ENCODE measurements at places on chromosomes 1 and 21.

GRCh38 chr21:42164064-42164789 is 54.7 kb upstream of the ABCG1 start:
- peak; percentile 24 for DNase-seq

DNA sequence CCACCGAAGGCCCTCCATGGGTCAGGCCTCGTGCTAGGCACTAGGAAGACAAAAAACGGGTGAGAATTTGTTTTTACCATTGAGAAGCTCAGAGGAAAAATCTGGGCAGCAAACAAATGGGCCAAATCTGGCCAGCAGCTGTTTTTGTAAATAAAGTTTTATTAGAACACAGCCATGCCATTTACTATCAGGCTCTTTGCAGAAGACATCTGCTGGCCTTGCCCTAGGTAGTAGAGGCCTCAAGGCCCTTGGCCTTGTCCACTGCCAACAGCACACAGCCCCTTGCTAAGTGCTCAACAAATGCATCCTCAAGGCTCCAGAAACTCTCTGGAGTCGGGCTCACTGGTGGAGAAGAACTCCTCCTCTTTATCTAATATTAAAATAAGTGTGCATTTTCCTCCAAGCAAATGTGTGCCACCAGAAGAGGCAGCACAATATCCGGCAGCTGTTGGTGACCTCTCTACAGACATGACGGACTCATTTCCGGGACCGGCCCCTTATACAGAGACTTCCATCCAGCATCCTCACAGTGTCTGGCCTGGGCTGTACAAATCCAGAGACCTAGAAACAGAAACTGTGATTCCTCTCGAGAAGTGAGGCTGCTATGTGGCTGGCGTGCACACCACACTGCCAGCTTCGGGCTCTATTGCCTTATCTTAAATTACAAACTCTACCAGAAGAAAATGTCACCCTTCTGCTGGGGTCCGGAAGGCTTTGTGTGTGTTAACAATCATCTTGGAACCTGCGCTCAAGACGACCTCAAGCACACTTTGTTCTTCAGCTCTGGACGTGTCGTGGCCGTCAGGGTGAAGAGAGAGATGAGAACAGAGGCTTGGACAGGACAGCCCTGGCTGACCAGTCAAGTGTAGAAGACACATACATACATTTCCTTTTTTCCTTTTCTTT is 203.9 kb downstream of the TOMM20 start:
- no peak for DNase-seq

GRCh38 chr1:96361961-96362360 is 359.6 kb upstream of the PTBP2 start:
- no peak for DNase-seq

- DNase-seq: no peak
Observed at GRCh38 chr1:209400351-209401220, 182.9 kb upstream of the CAMK1G start.

GRCh38 chr1:78491451-78492071 is 787 bp downstream of the PTGFR start:
- DNase-seq: peak; percentile 53

DNA sequence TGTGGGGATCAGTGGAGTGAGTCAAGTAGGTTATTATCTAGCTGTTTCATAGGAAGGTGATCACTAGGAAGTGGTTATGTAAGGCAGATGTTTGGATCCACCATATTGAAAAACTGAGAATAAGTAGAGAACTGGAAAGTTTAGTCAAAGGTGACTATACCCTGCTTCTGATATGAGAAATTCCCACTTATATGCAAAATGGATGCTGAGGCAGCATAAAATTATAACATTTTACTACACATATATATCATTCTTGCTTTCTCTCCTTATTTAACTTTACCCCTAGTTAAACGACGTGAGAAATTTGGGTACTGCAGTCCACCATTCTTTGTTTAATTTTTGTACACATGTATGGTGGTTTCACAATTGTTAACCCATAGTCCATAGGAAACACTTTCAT is 142.4 kb downstream of the ADGRL4 start:
- no peak for DNase-seq

- DNase-seq: no peak
Observed at GRCh38 chr1:153404086-153404635, 12.2 kb upstream of the S100A7A start.

GRCh38 chr1:15947382-15948090 is 28.4 kb downstream of the ZBTB17 start:
- no peak for DNase-seq

DNA sequence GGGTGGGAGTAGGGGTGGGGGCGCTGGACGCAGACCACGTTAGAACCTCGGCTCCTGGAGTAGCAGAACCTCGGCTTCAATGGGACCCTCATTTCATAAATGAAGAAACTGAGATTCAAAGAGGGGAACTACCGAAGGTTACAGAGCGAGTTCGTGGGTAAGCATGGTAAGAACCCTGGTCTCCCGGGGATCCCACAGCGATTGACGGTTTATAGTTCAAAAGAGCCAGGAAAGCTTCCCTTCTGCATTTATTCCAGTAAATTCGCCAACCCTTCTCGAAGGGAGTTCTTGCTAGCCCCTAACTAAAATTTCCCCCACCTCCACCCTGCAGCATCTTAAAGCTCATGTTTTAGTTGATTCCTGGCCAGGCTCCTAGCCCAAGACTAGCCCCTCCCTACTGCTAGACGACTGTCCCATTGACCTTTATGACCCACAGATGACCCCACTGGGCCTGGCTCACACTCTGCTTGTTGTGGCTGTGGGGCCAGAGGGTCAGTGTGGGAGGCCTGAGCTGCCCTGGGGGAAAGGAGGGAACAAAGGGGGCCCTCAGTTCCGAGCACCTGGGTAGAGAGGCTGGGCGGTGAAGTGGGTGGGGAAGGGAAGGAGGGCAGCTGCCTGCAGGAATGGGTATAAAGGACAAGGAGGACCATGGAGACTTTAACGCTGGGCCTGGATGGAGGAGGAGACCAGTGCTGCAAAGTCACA is 558 bp upstream of the KIF21B start:
- DNase-seq: no peak

DNA sequence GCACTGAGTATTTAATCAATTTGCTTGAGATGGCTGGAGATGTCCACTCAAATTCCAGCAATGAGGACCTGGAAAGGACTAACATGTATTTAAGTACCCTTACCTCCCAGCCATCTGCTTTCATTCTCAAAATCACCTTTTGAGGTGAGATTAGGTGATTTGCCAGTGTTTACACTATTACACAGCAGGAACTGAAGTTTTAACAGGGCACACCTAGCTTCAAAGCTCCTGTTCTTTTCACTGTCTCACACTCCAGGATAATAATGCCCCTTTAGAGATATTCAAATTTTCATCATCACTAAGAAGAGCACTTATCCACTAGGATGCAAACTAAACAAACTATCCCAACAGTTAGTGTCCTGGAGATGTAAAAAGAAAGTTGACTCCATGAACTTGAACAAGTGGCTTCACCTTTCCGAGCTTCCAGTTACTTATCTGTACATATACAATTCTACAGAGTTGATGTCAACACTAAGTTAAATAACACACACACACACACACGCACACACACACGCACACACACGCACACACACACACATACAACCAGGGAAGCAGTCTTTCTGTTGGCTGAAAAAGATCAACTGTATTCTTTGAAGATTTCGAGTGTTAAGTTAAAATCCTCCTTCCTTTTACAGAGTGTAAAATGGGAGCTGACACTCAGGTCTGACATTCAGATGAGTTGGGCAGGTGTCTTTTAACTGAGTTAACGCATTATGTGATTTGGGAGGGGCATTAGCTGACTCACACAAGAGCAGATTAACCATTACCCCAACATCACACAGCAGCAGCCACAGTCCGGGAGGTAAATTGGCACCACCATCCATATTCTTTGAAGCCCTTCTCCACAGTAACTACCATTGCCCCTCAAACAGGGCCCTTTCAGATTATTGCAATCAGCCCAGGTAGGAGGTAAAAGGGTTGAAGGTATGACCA is 15.5 kb upstream of the JAK1 start:
- DNase-seq: no peak

DNA sequence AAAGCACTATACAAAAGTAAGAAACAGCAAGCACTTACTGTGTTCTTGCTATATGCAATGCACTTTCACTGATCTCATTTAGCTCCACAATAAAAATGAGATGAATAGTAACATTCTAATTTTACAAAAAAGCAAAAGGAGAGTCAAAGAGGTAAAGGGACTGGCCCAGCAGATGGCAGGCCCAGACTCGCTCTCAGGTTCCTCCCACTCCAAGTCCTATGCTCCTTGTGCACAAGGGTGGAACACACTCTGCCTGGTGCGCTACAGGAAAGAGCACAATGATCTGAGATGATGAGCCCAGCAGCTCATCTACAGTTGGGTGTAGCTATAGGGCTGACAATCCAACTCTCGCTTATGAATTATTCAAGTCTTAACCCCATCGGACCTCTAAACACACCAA is 94.1 kb upstream of the LYST start:
- no peak for DNase-seq

GRCh38 chr1:205456383-205456867 is 580 bp upstream of the BLACAT1 start:
- DNase-seq: no peak

- no peak for DNase-seq
Observed at GRCh38 chr1:225750875-225751824, 26.5 kb upstream of the SRP9 start.

DNA sequence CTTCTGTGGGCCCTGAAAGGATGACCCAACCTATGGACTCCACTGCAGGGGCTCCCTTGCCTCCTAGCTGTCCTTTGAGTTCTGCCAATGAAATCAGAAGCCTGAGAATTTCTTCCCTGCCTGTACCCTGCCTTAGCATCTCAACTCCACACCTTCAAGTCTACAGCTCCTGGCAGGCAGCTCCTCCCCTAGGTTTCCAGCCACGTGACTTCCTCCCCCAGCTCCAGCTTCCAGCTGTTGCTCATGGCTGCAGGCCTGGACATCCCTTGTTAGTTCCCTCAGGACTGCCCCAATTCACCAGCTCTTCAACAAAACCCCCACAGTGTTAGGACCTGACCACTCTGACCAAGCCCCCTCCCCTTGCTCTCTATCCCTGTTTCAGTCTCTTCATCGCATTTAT is 2.4 kb downstream of the RCAN1 start:
- no peak for DNase-seq

DNA sequence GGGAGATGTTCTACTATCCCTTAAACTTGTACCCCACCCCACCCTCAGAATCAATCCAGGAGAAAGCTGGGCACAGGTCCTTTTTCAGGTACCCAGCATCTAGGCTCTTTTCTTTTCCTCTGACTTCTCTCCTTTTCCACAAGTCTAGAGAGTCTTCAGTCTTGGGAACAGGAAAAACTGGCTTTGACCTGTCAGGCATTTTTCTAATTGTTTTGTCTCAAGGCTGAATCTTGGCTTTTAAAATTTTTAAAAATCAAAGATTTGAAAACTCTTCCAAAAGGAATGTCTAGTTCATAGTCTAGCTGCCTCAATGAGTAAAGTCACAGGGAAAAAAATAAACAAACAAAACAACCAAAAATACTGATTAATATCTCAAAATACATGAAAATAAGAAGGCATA is 161.5 kb downstream of the HFM1 start:
- DNase-seq: no peak

- no peak for DNase-seq
Observed at GRCh38 chr1:18955131-18955440, 1.4 kb downstream of the IFFO2 start.

- no peak for DNase-seq
Observed at GRCh38 chr1:77475641-77476040, 193.8 kb downstream of the AK5 start.

DNA sequence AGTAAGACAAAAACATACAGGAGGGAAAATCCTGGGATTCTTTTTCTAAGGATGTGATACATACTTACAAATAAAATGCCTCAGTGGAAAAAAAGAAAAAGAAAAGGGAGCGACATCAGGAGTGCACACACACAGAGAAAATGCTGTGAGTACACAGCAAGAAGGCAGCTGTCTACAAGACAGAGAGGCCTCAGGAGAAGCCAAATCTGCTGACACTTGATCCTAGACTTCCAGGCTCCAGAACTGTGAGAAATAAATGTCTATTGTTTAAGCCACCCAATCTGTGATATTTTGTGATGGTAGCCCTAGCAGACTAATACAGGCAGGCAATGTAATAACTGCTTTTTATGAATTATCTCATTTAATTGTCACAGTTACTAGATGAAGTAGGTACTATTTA is 17.0 kb upstream of the TRIM45 start:
- no peak for DNase-seq

GRCh38 chr21:45867041-45867666 is 114.4 kb upstream of the COL6A1 start:
- DNase-seq: no peak

DNA sequence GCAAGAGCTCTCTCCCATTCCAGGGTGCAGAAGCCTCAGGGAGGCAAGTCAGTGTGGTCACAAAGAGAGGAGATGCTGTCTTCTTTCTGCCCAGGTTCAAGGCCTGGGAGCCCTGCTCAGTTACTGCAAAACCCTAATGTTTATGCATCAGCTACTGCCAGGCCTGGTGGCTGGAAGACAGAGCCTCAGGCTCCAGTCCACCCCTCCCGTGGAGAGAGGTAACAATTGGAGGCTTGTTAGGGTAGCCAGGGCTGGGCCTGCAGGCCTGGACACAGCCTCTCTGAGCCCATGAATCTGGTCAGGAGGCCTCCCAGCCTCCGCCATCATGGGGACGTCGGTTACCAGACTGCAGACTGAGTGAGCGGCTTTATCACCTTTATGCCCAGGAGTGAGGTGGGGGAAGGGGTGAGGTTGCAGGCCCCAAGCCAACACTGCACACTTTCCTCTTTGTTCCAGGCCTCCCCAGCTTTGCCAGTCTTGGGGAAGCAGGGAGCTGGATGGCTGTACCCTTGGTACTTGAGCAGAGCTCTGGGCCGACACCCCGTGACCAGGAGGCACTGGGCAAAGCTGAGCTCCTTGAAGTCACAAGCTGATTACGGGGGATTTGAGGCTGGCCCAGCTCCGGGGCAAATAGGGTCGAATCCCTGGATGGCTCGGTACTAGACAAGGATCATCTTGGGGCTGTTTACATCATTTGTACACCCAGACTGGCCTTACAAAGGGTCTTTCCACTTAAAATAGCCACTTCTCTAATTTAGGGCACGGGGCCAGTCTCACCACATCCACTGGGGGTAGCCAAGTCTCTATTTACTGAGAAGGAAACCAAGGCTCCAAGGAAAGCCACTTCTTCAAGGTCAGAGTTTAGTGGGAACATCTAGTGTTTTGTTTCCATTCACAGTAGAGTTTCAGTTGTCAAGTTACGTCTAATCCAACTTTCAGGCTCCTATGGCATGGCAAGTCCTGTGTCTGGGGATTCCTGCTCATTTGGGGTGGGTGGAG is 5.2 kb downstream of the SLC2A1 start:
- no peak for DNase-seq

- DNase-seq: peak; percentile 9
Observed at GRCh38 chr1:209493559-209493958, 90.0 kb upstream of the CAMK1G start.

DNA sequence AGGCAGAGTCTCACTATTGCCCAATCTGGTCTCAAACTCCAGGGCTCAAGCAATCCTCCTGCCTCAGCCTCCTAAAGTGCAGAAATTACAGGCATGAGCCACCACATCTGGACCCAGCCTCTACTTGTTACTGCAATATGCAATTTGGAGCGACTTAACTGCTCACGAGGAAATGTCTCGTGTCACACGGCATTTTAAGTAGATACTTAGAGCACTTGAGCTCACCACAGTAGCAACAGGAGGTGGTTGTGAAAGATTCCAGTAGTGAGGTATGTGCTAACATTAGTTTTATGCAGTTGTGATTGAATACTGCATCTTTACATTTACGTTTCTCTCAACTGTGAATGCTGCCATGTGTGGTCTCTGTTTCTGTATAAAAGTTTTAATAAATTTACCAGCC is 5.8 kb upstream of the NDUFV3 start:
- no peak for DNase-seq

Measured in iris pigment epithelial cell (primary cell).